ENCODE measurements at places on chromosomes 6 and 20.
A peak's percentile ranks its signal among the peaks of the same experiment; 100 is the strongest.

DNA sequence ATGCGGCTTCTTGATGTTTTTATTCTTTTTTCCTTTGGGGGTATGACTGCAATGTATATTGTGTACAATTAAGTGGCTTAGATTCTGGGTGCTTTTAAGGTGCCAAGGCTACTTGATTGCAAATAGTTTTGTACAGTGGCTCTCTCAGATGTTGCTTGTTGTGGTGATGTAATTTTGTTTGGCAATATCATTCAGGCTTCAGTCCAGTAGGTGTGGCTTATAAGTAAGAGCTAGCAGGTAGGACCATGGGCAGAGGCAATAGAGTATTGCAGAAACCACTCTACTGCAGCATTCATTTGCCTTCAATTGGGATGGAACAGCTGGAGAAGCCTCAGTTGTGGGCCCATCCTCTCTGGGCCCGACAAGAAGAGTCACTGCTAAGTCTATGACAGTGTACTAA lies 407.9 kb upstream of the MAN1A1 start:
- no peak for DNase-seq

GRCh38 chr20:49279677-49280462 lies 2.0 kb upstream of the ZNFX1 start:
- no peak for DNase-seq

DNA sequence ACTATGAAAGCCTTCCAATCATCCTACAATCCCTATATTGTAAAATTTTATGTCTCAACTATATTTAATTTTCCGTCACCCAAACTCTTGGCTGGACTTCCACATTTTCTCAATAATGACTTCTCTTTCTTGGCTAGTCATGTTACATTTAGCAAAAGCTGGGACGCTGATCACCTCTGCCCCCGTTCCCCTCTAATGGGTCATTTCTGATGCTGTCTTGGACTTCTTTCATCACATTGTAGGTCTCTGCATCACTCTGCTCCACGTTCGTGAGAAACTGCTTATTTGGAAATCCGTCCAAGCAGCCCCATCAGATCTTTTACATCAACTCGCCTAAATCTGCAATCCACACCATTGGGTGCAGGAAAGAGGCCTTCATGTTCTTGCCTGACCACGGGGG lies 203.8 kb downstream of the MYLK4 start:
- no peak for DNase-seq

GRCh38 chr6:43911354-43912115 lies 141.5 kb downstream of the VEGFA start:
- no peak for DNase-seq

- no peak for DNase-seq
Observed at GRCh38 chr6:147506704-147507114, 1.8 kb upstream of the SAMD5 start.

- DNase-seq, result no peak
Observed at GRCh38 chr6:25089442-25089841, 153.7 kb upstream of the RIPOR2 start.

DNA sequence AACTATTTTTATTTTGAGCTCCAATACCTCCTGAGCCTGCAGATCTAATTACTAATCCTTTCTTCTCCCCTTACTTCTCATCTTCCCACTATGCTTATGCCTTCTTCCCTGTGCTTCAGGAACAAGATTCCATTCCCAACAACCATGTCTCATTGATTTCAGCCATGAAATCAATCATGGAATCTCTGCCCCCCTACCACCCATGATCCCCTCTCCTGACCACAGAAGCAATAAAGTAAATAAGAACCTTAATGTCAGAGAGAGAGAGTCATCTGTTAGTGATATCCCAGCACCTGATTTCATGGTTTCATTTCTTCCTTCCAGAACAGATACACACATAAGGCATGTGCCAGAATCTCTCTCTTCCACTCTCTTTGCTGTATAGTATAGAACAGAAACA lies 339.7 kb upstream of the KCNQ5 start:
- DNase-seq, result no peak

DNA sequence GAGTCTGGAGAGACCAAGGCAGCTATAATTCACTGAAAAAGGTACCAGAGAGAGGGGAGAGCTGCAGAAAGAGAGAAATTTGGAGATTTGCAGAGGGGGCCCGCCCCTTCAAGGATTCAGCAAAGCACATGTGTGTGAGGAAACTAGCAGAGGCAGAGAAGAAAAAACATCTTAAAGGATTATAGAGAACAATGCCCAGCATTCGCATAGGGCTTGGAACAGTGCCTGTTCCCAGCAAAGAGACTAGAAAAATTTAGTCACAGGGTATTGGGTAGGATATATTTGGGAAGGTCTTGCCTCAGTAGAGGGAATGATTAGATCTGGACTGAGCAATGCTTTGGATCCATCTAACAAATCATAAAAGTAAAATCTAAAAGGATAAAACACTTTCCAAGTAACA lies 44.0 kb downstream of the SRPK1 start:
- no peak for DNase-seq

DNA sequence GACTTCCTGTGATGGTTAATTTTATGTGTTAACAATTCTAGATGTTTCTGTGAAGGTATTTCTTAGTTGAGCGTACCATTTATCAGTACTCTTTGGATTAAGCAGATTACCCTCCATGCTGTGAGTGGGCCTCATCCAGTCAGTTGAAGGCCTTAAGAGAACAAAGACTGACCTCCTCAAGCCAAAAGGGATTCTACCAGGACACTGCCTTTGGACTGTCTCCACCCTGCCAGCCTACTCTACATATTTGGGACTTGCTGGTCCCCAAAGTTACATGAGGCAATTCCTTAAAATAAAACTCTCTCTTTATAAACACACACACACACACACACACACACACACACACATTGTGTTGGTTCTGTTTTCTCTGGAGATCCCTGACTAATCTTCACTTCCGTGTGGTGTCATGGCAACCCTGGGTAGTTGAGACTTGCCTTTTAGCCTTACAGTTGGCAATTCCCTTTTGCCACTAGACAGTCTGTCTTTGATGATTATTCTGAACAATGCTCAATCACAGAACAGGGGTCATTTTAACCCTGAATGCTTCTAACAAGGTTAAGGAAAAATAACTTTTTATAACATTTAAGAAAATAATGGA lies 32.2 kb downstream of the MRAP2 start:
- DNase-seq, result no peak

DNA sequence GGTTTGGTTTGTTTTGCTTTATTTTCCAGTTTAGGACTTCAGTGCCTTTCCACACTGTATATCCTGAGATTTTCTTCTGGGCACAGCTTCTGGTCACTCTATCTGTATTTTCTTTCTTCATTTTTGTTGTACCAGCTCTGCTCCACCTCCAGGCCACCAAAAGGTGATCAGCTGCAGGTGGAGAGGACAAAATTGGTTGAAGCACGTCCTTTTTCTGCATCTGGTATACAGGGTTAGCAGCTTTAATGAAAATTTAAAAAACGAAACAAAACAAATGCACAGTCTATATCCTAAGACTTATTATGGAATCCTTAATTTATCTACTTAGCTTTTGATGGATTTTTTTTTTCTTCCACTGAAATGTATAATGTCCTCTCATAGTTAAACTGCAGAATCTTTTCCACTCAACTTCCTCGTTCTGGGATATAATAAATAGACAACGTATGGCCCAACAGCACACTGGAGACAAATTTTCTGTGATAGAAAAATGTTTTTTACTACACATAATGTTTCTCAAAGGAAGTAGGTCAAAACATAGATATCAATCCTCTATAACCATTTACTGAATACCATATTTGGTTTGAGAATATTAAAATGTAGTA lies 10.7 kb upstream of the SOBP start:
- DNase-seq, result no peak

GRCh38 chr6:55980627-55981211 lies 105.3 kb upstream of the BMP5 start:
- DNase-seq, result no peak

DNA sequence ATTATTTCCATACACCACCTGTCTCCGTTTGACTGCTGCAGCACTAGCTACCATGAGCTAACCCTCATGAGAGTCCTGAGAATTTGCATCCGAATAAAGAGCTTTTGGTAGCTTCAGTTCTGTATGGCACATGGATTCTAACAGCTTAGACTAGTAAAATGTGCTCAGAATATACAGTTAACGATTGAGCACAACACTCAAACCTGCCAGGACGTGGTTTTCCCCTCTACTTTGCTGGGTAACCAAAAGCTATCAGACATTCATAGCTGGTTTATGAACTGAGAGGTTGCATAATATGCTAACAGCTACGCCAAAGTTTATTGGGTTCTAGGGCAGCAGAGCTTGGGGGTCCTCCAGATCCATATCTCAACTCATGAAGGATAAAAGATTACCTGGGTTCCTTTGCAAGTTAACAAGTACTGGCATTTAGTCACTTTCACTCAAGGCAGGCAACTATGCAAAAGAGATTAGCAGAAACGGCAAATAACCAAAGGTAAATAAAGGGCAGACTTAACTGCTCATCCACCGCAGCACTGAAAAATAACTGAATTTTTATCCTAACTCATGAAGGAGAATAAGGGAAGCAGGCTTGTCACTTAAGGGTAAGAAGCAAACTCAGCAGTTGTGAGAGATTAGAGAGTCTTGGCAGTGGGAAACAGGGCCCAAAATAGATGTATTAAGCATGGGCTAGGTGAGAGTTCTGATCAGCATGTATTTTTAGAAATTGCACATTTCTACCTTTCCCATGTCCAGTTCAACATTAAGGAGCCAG lies 29.4 kb downstream of the NUDT3 start:
- DNase-seq, result no peak

DNA sequence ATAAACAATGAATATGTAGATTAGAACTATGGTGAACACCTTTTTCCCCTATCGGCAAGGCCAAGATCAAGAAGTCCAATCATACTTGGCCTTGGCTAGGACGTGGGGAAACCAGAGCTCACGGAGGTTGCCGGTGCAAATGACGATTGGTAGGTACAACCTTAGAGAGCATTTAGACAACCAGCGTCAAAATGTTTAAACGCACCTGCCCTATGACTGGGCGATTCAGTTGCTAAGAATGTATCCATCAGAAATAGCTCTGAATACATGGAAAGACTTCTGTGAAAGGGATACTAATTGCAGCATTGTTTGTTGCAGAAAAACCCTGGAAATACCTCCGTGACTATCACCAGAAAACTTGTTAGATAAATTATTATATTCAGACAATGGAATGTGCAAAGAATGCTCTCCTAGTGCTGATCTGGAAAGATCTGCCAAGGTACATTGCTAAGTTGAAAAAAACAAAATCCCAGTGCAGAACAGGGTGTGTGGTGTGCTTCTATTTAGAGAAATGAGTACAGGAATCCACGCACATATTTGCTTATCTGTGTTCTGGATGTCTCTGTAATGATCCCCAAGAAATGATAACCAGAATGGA lies 48.0 kb upstream of the PTPN1 start:
- no peak for DNase-seq

DNA sequence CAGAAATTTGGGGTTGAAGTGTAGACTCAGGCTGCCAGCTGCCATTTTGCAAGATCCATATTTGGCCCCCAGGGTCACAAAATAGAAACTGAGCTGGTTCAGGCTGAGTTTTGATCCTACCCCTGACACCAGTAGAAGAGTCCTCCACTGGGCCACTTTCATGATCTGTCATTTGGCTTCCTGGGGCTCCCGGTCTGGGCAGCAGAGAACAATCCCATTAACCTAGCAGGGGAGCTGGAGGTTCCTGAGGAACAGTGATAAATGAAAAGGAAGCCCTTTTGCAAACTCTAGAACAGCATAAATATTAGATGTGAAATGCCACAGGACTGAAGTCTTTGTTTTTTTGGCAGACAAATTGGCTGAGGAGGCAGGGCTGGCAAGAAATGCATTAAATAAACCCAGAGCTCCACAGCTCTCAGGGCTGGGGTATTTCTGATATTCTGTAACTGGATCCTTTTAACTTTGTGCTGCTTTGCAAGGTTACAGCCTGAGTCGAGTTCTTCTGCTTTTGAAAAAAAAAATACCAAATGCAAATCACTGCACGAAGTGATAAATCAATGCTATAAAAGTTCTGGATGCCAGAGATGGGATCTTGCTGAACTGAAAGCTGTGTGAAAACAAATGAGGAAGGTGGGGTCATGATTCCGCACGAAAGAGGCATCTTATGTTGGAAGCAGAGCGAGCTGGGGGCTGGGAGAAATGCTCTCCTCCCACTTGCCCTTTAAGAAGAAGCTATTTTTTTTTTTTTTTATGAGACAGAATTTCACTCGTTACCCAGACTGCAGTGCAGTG lies 64.4 kb downstream of the SULF2 start:
- no peak for DNase-seq

DNA sequence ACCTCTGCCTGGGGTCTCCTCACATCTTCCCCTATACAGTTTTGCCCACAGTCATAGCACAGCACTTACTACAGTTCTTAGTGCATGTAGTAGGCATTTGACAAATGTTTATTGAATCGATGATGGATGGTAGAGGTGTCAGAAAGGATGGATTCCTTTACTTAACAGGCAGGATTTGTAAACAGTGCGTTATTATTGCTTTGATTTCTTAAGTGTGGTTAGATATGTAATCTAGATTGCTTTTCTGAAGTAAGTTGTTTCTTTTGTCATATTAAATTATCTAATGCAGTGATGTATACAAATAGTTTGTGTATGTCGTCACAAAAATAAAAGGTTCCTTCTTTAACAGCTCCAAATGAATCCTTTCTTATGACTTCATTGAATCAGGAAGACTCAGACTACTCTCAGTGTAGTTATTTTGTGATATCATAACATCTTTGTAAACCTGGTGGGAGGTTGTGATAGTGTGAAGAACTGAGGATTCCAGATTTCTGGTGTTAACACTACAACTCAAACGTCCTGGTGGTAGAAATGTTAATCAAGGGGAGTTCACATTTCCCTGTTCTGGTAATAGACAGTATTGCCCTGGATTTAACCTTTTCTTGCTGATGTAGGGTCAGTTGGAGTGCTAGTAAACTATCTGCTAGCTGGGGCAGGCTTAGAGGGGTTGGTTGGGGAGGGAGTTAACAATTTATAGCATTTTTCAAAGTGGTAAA lies 87.7 kb downstream of the HIVEP1 start:
- no peak for DNase-seq

- no peak for DNase-seq
Observed at GRCh38 chr20:23637282-23638221, at the start of gene CST3. TSS of gene CST3 (minus strand) at chr20:23637955. CDS start at chr20:23637862, 93 bp downstream.

DNA sequence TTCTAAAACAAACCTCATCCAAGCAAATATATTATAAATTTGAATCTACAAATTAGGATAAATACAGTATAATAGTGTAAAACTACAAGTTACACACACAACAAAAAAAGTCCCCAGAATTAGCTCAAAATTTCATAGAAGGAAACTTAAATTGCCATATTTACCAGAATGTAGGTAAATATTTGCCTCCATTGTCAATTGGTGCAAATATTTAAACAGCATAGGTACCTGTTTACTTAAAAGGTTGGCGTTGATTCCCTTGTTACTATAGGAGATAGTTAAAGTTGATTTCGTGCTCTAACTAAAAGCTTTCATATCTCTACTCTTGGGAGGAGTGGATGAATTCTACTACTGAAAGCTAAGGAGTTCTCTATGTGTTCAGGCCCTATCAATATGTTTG lies 111.6 kb upstream of the TENT5A start:
- DNase-seq, result no peak

GRCh38 chr20:58037631-58038030 lies 190.8 kb downstream of the ANKRD60 start:
- no peak for DNase-seq

- peak; percentile 86 for DNase-seq
Observed at GRCh38 chr6:26532699-26533531, 5.3 kb upstream of the HMGN4 start.

GRCh38 chr6:151021896-151022295 lies 156.4 kb downstream of the MTHFD1L start:
- DNase-seq, result no peak
